Cardiac muscle cell (in vitro differentiated cells and primary cell): ENCODE measurements at places on chromosomes 2 and 18.

- DNase-seq = no peak
Measured at GRCh38 chr2:200161458-200161857, 145.0 kb upstream of the SPATS2L start.

DNA sequence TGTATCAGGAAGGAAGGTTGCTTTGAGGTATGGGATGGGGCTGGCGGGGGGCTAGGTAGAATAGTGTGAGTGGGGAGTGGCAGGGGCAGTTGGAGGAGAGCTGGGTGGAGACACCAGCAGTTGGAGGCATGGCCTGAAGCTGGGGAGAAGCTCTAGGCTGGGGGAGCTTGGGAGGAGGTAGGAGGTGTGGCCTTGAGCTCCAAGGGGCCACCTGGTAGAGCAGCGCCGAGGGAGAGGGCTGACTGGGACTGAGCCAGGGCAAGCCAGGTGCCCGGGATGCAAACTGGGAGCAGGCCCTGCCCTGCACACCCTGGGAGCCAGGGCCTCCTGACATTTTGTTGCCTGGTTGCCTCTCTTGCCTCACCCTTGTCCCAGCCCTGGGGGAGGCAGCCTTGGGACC lies 33.1 kb upstream of the PDIA6 start:
- DNase-seq = no peak

GRCh38 chr18:75132931-75133525 lies 75.9 kb downstream of the PTGR3 start:
- no peak for DNase-seq

GRCh38 chr2:232023426-232023825 lies 61.9 kb downstream of the DIS3L2 start:
- DNase-seq = no peak

DNA sequence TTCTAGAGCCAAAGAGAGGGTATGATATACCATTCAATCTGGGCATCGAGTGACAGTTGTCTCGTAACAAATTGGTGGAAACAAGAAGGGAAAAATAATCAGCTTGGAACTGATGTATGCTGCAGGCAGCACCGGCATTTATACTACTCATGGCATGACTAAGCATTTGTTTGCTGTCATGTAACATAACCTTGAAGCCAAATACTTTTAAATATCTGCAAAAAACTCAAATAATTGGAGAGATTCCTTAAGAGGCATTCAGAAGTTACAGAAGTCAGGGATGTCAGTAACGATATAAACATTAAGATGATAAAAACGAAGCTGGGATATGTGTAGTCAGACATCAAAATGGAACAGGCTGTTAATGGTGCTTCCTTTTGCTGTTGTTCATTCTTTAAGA lies 157.3 kb upstream of the MMADHC start:
- DNase-seq = no peak

GRCh38 chr2:102667072-102667471 lies 47.7 kb downstream of the SLC9A2 start:
- no peak for DNase-seq

DNA sequence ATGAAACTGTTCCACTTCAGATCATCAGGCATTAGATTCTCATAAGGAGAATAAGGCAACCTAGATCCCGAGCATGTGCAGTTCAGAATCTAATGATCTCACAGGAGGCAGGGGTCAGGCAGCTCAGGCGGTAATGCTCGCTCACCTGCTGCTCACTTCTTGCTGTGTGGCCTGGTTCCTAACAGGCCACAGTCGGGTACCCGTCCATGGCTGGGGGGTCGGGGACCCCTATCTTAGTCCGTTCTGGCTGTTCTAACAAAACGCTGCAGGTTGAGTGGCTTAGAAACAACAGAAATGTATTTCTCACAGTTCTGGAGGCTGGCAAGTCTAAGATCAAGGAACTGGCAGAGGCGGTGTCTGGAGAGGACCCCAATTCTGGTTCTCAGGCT lies 79.2 kb downstream of the ASB1 start:
- DNase-seq = no peak

DNA sequence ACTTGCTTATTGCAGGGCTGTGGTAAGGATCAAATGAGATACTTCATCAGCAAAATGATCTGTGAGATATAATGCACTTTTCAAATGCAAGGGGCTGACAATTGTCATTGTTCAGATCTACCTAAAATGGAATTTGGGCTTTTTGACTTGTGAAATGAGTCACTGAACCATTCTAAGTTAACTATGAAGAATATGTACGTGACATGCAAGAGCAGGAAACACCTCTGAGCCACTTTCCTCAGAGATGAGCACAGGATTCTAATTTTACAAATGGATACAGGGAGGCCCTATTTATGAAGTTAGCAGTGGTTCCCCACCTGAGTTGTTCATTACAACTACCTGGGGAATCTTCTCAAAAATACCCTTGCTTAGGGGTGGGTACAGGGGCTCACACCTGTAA lies 26.7 kb downstream of the CTLA4 start:
- no peak for DNase-seq

GRCh38 chr18:54928236-54928635 lies 31.0 kb downstream of the CCDC68 start:
- peak; percentile 18 for DNase-seq
